ENCODE measurements at places on chromosomes 2 and 18. TPM values are rescaled to one million over a fixed set of nuclear protein-coding genes. Genes with fewer than 3 reads are reported as not detected.

The ANTXR1 gene
- total RNA-seq: 137 TPM

The HNMT gene
- 72.7 TPM for total RNA-seq

The ABCG8 gene
- total RNA-seq: 0.96 TPM

The CGREF1 gene
- 11.6 TPM for total RNA-seq

The HOXD3 gene
- not detected for total RNA-seq

The ANKRD62 gene
- total RNA-seq: 1.9 TPM

The RESP18 gene
- not detected for total RNA-seq

The ALK gene
- 1.2 TPM for total RNA-seq

All from umbilical cord (tissue), 2 donors.